ENCODE measurements at places on chromosomes 2 and 18. TPM values are rescaled to one million over a fixed set of nuclear protein-coding genes. Genes with fewer than 3 reads are reported as not detected.

GRCh38 chr18:75612456-75612855 lies 185.0 kb upstream of the SMIM21 start:
- DNase-seq = no peak

GRCh38 chr2:192634557-192634956 lies 439.8 kb upstream of the TMEFF2 start:
- no peak for DNase-seq

The ALPP gene
- total RNA-seq = not detected

DNA sequence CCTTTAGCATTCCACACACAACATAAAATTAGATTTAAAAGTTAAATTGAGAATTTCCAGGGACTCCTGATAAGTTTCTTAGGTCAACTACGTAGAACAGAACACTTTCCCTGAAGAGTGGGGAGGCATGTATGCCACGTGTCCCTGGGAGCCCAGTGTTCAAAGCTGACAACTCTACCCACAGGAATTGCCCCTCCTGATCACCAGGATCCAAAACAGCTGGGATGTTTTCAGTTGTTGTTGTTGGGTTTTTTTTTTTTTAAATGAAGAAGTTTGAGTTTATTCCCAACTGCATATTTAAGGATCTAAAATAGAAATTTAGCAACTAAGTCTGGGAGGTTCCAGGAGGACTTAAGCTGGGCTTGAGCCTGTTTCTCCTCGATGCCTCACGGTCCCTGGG lies 100.5 kb downstream of the TPGS2 start:
- DNase-seq = no peak

DNA sequence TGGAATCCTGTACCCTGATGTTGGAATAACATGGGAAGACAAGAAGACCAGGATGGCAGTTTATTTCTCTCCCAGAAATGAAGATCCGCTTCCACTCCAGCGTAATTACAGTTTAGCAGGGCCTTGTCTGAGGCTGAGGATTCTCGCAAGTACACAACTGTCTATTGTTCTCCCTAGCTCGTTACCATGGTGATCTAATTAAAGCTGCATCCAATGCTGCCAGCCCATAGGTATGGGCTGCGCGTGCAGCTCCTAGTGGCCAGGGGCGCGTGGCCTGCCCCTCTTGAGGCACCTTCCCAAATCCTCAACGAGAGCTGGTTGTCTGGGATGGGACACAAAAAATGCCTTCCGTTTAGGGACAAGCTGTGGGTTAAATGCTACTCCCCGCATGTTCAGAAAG lies 344.9 kb downstream of the CYRIA start:
- no peak for DNase-seq

The SULT1C4 gene
- 4.2 TPM for total RNA-seq

The ADD2 gene
- 1.7 TPM for total RNA-seq

The SCN7A gene
- 3.6 TPM for total RNA-seq

The RRM2 gene
- total RNA-seq = 1.8 TPM

The REL gene
- 16.0 TPM for total RNA-seq

The XIRP2 gene
- 0.15 TPM for total RNA-seq

The CCDC178 gene
- total RNA-seq = 0.42 TPM

The PJVK gene
- 2.2 TPM for total RNA-seq

DNA sequence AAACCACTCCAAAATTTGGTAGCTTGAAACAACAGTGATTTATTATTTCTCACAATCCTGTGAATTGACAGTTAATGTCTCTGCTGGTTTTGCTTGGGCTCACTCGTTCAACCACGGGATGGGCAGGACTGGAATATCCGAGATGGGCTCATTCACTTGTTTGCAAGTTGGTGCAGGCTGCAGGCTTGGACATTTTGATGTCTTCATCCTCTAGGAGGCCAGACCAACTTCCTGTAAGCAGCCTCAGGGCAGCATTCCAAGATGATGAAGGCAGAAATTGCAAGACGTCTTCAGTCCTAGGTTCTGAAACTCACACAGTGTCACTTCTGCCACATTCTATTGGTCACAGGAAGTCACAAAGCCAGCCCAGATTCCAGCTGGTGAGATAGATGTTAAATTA lies 47.1 kb downstream of the GPR39 start:
- DNase-seq = no peak

The NYAP2 gene
- 1.7 TPM for total RNA-seq

The EPB41L5 gene
- 18.2 TPM for total RNA-seq

GRCh38 chr2:216354306-216354705 lies 18.0 kb downstream of the MARCHF4 start:
- DNase-seq = no peak

GRCh38 chr2:222071911-222072310 lies 226.9 kb downstream of the PAX3 start:
- DNase-seq = no peak

- no peak for DNase-seq
These were observed 126.1 kb downstream of the OLA1 start for GRCh38 chr2:174122185-174122584.

Data from aorta (tissue), 5 donors.